Natural killer cell treated with Interleukin-12 subunit alpha and Interleukin-12 subunit beta and Interleukin-15 and Interleukin-18, amount 100 ng/mL, for 72 hours (primary cell): ENCODE measurements at places on chromosomes 16 and 17.

DNA sequence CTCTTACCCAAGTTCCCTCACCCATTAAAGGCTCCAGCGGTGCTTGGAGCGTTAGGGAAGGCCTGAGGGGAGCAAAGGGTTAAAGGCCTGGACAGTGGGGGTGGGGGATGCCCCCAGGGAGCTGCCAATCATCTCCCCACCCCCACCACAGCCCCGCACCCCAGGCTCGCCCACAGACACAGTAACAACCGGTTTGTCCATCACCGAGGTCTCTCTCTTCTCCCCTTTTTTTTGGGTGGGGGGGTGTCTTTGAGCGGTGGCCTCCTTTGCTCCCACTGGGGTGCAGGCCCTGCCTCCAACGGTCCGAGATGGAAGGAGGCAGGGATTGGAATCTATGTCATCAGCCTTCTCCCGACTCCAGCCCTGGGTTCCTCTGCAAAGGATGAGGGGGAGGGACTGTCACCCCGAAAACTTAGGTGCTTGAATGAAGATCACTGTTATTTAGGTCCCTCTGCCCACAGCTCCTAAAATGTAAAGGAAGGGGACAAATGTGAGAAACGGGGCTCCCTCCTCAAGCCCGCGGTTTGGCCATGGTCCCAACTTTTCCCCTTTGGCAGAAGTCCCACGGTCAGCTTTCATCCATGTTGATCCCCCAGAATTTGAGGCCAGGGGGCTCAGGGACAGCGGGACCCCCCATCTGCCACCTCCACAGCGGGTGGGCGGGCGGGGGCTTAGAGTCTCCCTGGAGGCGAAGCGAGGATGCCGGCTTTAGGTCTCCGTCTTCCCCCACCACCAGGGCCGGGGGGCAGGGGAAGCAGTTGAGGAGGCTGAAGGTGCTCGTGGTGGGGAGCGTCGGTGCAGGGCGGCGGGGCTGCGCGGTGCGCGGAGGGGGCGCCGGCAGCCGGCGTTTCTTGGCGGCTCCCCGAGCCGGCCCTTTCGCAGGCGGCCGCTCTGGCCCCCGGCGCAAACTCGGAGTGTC, 1.7 kb downstream of the EPOP start:
- DNase-seq: no peak

DNA sequence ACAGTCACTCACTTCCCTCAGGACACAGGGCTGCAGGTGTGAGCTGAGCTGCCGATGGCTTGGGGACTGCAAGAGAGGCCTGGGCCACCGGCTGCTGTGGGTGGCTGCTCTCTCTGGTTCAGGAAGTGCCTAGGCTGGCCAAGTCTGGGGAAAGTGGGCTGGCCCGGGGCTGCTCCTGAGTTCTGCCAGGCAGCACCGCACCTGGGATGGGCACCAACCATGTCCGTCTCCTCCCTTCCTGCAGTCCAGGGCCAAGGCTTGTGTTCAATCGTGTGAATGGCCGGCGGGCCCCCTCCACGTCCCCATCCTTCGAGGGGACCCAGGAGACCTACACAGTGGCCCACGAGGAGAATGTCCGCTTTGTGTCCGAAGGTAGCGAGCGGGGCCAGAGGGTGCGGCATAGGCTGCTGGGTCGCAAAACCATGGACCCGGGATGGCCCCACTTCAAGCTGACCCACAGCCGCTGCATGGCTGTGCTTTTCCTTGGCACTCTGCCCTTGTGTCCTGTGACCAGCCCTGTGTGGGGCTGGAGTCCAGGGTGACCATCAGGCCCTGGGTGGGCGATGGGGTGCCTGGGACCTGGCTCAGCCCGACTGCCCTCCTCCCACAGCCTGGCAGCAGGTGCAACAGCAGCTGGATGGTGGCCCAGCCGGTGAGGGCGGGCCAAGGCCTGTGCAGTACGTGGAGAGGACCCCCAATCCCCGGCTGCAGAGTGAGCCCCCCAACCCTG, 1.8 kb upstream of the WDR90 start:
- no peak for DNase-seq

DNA sequence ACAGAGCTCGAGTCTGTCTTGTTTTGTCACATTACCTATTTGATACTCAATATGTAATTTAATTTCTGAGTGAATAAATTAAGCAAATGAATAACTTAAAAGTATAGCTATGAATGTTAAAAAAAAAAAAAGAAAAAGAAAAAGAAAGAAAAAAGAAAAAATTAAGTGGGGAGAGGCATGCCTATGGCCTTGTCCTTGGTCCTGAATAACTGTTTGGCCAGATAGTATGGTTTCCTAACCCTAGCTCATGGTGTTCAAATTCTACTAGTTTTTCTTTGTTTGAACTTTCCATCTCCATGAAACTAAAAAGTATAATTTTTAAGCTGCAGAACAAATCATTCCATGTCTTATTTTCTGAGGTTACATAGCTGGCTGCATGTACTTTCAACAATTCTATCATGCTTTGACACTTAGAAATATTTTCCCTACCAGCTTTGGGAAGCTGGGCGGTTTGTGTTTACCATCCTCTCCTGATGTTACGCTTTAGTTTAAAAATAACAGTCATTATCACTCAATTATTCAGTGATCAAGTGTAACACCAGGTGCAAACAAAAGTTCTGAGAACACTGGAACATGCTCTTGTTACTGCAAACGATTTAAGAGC, 31.8 kb downstream of the TOX3 start:
- no peak for DNase-seq

DNA sequence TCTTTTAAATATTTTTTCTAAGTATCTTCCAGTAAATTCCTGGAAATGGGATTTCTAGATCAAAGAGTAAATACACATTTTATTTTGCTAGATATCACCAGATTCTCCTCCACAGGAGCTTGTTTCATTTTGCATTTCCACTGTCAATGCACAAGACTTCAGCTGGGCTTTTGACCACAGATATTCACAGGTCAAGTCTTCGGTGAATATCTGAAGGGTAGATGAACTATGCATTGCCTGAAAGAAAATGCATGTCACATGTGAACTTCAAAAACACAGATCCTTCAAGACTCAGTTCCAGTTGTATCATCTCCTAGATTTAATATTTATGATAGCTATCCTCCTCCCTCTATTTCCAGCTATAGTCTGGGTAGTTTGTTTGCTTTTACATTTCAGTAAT, 963.6 kb upstream of the GOT2 start:
- DNase-seq: no peak

DNA sequence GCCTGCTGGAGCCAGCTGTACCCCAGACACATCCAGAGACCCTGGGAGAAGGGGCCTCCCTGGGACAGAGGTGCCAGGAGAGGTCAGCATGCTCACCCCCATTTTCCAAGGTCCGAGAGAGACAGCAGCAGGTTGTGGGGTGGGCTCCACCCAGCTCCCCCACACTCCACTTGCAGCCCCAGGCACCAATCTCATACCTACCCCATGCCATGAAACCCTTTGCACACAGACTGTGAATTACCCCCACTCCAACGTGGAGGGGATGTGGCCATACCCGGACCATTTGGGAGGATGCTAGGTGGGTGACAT, 34.0 kb downstream of the ZFPM1 start:
- no peak for DNase-seq

DNA sequence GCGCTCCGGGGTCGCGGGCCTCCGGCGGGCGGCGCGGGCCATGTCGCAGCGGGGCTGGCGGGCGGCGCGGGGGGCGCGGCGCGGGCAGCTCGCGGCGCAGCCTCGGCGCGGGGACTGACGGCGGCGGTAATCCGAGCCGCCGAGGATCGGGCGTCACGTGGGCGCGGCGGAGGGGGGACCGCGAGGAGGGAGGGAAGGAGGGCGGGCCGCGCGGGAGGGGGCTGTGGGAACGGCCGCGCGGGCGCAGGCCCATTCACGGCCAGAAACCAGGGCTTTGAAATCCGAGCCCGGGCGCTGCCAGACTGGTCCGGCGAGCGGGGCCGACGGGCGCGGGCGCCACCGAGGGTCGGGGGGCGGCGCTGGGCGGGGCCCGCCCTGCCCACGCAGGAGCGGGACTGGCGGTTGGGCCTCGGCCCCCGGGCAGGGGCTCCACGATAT, at the start of gene MTSS2:
Gene MTSS2, minus strand, starts transcription at position 116 of the 438 bp plus-strand sequence. CDS start 262 bp downstream, outside the sequence.
- no peak for DNase-seq

GRCh38 chr17:13995856-13996271, 73.4 kb upstream of the COX10 start:
- no peak for DNase-seq

GRCh38 chr17:75975757-75976174, 3.2 kb downstream of the ACOX1 start:
- DNase-seq: no peak

DNA sequence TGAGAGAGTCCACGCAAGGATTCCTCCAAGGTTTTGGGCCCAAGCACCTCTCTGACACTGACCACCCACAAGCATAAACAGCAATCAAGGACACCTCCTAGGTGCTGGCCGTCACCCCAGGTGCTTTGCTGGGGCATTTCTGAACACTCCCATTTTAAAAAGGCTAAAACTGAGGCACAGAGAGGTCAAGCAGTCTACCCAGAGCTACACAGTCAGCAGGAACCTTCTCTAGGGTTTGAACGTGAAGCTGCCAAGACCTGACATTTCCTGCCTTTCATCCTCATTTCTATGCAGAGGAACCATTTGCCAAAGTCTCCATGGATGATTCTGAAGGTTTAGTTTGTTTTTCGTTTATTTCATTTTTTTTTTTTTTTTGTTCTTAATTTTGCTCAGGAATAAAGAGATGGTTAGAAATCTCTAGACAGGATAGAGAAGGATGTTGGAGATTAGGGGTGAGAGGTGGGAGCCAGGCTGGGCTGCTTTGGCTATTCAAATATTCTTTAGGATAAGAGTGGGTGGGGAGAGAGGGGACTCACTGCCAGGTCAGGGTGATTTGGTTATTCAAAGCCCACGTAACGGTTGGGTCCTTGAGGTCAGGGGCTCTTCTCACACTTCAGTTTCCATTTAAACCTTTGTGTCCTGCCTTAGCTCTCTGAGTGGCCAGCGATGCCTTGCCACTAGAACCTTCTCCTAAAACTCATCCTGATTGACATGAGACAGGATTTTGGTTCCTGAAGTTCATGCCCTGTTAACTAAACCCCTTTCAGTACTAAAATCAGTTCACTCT, 6.2 kb downstream of the PLCG2 start:
- no peak for DNase-seq
